NCI-H1105 (cell line): ENCODE measurements at places on chromosomes 4 and X.

GRCh38 chrX:118181030-118181429 lies 64.4 kb upstream of the KLHL13 start:
- DNase-seq = no peak

GRCh38 chr4:157819693-157820464 lies 352.9 kb downstream of the GASK1B start:
- DNase-seq = no peak

- no peak for DNase-seq
Observed at GRCh38 chr4:125393825-125394224, 79.1 kb downstream of the FAT4 start.

- DNase-seq = no peak
Observed at GRCh38 chr4:184962125-184962638, 56.1 kb upstream of the HELT start.

GRCh38 chr4:93203708-93204107 lies 624.8 kb upstream of the ATOH1 start:
- no peak for DNase-seq

- DNase-seq = no peak
Observed at GRCh38 chr4:183399616-183400015, 44.8 kb upstream of the CDKN2AIP start.

- peak; percentile 9 for DNase-seq
Observed at GRCh38 chrX:43971966-43972961, 926 bp downstream of the NDP start.
